ENCODE measurements at places on chromosomes 2 and 18.
A peak's percentile ranks its signal among the peaks of the same experiment; 100 is the strongest.

GRCh38 chr2:128323555-128323931 is 4.9 kb upstream of the HS6ST1 start:
- no peak for DNase-seq

GRCh38 chr2:48439102-48439501 is 90.9 kb upstream of the STON1 start:
- no peak for DNase-seq

DNA sequence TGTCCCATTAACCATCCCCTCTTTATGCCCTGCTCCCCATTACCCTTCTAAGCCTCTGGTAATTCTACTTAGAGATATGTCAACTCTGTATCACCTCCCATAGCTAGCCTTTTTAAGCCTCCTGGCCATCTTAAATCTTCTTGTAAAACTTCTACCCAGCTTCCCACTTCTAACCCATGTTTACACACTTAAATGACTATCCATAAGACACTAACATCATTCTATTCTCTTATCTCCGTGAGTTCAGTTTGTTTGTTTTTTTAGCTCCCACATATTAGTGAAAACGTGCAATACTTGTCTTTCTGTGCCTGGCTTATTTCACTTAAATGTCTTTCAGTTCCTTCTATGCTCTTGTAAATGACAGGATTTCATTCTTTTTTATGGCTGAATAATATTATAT is 42.4 kb downstream of the RAB3GAP1 start:
- no peak for DNase-seq

DNA sequence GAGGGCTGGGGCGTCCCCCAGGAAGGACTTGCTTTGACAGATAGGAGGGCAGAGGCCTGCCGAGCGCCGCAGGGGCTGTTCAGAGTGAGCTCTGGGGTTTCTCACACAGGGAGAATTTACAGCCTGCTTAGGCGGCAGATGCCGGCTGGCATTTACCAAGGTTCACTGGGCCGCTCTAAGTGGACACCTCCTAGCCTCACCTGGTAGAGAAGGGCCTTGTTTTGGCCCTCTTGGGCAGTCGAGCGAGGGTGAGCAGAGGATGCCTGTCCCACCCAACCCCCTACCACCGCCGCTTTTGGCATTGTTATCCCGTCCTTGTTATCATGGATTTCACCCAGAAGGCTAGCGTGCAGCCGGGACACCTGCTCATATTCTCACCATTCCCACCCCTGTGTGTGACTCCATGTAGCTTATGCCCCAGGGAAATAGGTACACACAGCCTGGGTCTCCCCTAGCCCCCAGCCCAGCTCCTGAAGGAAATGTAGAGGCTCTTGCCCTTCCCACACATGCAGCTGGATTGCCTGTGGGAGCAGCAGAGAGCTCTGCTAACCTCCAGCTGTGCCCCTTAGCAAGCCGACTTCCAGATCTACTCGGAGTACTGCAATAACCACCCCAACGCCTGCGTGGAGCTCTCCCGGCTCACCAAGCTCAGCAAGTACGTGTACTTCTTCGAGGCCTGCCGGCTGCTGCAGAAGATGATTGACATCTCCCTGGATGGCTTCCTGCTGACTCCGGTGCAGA is 52.4 kb downstream of the FAM168B start:
- no peak for DNase-seq

DNA sequence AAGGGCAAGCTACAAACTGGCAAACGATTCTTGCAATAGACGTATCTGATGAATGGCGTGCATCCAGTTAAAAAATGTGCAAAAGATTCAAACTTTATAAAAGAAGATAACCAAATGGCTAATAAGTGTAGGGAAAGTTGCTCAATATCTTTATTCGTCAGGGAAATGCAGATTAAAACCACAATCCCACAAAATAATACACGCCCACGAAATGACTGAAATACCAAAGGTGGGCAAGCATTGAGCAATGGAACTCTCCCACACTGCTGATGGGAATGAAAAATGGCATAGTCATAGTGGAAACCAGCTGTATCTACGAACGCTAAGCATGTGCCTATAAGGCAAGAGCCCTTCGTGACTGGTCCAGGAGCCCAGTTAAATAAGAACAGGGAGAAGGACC is 168.6 kb upstream of the SIX2 start:
- no peak for DNase-seq

GRCh38 chr18:56248610-56249235 is 389.7 kb downstream of the TXNL1 start:
- DNase-seq, result no peak

GRCh38 chr2:144615866-144616565 is 96.1 kb upstream of the ZEB2 start:
- DNase-seq, result no peak

DNA sequence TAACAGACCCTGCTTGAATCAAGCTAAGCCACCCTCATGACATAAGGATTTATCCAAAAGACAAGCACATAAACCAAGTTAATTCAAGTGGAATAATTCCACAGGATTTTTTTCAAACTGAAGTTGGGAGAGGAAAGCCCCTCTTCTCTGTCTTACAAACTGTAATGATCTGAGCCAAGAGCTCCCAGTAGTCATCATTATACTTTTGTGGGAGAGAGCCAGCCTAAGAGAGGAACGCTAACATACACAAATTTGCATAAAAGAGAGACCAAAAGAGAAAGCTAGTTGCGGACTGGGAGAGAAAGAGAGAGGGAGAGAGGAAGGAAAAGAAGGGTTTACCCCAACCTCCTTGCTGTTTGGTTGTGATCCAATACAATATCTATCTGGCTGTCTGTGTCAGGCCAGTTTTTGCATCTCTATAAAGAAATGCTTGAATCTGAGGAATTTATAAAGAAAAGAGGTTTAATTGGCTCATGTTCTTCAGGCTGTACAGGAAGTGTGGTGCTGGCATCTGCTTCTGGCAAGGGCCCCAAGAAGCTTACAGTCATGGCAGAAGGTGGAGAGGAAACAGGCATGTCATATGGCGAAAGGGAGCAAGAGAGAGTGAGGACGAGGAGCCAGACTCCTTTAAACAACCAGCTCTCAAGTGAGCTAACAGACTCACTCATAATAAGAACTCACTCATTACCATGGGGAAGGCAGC is 20.8 kb upstream of the PUM2 start:
- DNase-seq, result no peak

- no peak for DNase-seq
Observed at GRCh38 chr2:119428488-119429224, 3.0 kb upstream of the TMEM37 start.

DNA sequence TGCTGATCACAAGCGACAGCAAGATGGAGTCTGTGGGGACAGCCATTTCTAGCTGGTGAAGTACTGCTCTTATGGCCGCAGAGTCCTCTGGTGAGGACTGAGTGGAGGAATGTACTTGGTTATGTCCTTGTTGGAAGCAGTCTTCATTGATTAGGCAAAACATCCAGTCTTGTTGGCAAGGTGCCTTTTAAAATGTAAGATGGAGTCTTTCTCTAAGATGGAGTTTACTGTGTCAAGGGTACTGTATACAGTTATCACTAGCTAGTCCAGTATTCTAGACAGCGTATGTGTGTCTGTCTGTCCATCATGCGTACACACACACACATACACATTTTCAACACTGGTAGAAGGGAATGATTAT is 74.8 kb downstream of the NPAS2 start:
- DNase-seq, result no peak

- DNase-seq, result no peak
Observed at GRCh38 chr2:47569658-47570475, 166.9 kb downstream of the MSH2 start.

GRCh38 chr2:218295029-218295428 is 2.7 kb upstream of the TMBIM1 start:
- peak; percentile 29 for DNase-seq

DNA sequence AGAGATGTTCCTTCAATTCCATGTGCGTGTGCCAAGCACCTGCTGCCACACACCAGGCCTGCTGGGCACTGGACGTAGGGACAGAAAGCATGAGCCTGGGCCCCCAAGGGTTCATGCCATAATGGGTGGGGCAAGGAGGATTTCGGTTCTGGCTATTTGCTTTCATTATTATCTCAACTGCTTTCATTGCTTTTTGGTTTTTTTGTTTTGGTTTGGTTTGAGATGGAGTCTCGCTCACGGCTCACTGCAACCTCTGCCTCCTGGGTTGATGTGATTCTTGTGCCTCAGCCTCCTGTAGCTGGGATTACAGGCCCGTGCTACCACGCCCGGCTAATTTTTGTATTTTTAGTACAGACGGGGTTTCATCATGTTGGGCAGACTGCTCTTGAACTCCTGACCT is 57.2 kb downstream of the SF3B1 start:
- DNase-seq, result no peak

DNA sequence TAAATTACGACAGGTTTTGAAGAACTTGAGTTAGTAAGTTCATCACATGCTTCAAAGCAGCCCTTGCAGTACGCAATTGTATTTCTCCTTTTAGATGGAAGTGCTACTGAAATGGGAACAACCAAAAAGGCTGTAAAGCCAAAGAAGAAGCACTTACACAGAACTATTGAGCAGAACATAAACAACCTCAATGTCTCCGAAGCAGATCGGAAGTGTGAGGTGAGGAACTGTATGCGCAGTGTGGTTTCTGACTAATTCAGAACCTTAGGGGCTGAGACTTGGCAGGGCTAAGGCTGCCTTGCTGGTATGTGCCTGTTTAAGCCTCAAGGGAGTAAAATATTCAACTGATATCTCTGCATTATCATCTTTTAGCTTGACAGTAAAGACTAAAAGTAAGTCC is 8.4 kb downstream of the NCAPH start:
- DNase-seq, result peak; percentile 89

DNA sequence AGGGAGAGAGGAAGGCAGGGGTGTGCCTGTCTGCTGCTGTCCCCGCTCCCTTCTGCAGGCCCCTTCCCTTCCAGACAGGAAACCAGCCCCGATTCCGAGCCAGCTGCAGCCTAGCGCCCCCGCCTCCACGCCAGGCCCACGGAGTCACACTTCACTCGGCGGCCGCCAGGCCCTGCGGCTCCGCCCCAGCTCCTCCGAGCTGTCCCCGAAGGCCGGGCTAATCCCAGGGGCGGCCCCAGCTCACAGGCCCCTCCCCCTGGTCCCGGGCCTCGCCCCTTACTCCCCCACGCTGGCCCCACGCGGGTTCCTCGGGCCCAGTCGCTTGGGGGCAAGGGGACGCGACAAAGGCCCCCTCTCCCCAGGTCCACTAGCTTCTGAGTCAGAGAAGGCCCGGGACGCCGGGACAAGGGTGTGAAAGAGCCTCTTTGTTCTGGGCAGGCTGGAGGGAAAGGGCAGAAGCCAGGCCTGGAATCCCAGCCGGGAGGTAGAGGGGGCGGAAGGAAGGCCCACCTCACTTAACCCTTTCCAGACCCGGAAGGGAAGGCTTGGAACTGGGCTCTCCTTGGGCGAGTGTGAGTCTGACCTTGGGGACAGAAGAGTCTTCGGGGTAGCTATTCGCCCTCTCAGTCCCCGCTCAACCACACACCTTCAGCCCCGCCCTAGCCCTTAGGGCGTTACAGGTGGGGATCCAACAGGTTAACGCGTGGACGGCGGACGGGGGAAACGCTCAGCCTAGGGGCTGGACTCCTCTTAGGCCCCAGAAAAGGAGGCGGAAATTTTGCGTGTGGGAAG is 1.2 kb downstream of the RTKN start:
- no peak for DNase-seq

DNA sequence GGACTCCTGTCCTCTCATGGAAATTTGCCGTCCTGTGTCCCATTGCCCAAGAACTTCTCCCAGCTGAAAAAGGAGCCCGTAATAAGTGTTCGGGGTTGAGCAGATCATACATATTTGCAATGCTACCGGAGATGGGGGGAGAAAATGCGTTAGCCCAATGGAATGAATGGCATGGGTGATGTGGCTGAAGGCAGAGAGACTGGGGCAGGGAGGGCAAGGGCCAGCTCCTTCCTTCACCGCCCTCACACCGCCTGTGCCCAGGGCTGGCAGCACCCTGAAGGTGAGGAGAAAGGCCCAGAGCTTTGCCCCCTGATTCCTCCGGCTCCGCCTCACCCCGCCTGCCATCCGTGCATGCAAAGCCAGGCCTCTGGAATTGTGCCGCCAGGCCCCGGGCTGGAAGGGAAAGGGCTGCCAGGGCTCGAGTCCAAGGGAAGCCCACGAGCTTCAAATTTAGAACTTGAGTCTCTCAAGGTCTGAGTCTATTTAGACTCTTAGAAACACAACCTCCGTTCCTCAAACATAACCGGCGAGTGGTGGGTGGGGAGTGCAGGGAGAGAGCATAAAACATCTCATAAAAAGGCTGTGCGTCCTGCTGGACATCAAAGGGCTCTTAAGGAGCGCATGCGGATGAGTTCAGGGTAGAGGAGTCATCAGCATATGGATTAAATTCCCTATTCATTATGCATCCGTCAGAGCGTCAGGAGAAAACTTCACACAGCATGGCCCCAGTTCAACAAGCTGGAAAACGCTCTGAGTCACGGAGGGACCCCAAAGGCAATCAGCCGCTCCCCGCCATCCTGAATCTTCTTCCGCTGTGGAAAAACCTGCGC is 121.7 kb upstream of the GLI2 start:
- no peak for DNase-seq

GRCh38 chr2:215556979-215557378 is 121.1 kb upstream of the FN1 start:
- DNase-seq, result no peak
